ENCODE measurements at places on chromosomes 2 and 18.

GRCh38 chr2:230569298-230569697 lies 143.3 kb upstream of the CAB39 start:
- no peak for DNase-seq

DNA sequence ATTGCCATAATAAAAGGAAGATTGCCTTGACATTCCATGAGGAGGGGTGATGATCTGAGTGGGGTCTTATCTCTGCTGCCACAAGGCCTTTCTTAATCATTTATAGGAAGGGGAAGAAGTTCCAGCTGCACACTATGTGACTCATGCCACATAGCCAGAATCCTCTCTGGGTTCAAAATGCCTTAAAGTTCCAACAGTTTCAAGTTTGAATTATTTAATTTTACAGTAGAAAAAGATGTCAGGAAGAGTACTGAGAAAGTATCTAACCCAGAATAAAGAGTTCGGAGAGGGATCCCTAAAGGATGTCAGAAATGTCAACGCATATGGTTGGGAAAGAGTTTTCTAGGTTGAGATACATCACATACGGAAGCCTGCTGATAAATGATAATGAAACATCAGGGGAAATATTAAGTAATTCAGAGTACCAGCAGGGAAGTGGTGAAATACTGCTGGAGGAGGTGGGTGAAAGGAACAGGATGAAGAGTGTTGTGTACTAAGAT lies 999.9 kb downstream of the TSN start:
- DNase-seq = no peak

GRCh38 chr2:238128534-238129001 lies 9.9 kb upstream of the KLHL30 start:
- DNase-seq = no peak

DNA sequence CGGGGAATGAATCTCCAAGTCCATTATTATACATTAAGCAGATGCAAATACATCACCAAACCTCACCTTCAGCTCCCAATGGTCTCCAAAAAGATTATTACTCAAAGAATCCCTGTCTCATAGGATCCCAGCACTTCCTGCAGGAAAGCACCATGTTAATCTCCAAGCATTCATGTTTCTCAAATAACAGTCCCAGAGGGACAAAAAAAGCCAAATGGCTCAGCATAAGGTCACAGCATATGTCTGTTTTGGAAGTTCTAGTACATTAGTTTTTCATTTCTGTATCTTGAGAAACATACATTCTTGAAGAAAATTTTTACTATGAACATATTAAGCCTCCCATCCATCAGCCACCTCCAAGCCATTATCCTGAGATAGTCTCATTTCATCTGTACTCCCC lies 103.3 kb downstream of the METTL4 start:
- no peak for DNase-seq

DNA sequence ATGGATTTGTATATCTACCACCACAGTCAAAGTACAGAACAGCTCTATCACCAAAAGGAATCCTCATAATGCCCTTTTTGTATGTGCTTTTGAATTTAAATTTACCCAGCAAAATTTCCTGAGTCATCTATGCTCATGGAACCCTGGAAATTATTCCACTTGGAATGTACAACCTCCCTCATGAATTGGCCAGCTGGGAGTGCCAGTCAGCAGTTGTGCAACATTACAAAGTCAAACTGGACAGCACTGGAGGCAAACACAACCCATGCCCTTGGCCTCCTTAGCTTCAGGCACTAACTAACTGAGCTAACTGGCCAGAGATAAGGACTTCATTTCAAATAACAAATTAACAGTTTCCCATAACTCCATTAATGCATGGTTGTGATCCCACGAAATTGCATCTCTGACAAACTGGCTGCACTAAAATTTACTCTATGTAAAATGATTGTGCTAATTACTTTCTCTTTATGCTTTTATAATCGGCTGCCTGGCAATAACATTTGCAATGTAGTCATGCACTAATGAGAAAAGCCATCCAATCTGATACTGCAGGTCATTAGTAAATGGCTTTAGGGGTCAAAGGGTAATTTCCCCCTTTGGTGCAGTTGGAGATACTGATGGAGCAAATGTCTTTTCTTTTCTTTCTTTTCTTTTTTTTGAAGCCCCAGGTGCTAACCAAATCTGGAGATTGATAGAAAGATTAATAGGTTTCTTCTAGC lies 270.5 kb downstream of the ACTR3 start:
- no peak for DNase-seq

- no peak for DNase-seq
Measured at GRCh38 chr2:113891265-113891959, 1.5 kb downstream of the ACTR3 start.

DNA sequence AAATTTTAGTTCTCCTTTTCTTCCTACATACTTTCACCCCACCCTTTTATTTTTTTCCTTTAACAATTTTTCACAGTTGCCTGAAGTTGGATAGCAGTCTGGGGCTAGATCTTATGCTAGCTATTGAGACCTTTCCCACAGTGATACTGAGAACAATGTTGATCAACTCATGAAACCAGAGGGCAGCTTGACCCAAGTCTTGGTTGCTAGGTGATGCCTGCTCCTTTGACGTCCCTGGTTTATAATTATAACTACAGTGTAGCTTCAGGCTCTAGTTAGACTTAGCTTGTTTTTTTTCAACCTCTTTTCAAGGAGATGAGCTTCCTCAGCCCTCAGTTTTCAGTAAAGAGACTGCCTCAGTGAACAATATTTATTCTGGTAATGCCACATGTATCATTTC lies 648.5 kb downstream of the IRS1 start:
- DNase-seq = no peak

- DNase-seq = no peak
Measured at GRCh38 chr2:237702441-237703391, 75.3 kb downstream of the LRRFIP1 start.

DNA sequence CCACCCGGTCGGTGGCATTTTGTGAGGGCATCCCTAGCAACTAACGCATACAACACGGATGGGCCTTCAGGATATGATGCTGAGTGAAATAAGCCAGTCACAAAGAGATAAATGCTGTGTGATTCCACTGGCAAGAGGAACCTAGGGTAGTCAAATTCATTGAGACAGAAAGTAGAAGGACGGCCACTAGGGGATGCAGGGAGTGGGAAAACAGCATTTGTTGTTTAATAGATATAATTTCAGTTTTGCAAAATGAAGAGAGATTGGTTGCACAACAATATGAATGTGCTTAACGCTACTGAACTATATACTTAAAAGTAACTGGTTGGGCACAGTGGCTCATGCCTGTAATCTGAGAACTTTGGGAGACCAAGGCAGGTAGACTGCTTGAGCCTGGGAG lies 112.9 kb downstream of the AFF3 start:
- DNase-seq = no peak

DNA sequence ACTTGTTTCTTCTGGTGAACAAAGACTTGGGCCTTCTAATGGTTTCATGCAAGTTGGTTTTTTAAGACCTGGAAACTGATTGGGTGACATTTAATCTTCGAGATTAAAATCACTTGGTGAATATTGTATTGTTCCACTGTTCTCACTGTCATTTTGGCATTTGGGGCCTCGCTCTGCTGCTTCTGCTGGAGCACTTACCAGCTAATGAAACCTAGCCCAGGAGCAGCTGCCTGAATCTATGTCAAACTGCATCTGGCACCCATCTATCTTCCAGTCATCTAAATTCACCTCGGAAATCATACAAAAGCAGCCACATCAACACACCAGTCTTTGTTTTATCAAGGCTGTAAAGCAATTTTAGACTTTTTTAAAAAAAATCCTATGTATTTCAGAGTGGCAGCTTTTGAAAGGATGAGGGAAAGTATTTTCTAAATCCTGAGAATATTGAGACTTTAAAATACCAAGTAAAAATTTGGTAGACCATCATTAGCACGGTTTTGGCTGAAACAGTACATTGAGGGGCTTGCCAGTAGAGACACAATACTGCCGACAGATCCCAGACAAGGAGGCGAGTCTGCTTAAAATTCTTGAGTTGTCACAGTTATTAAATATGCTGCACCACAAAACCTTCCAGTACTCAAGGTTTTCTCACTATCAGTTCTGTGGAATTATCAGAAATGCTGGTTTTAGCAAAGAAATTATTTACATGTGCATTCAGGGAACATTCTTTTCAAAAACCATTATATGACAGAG lies 26.1 kb upstream of the SERTAD2 start:
- no peak for DNase-seq

GRCh38 chr2:69798909-69799526 lies 30.4 kb upstream of the GMCL1 start:
- no peak for DNase-seq

- DNase-seq = no peak
Measured at GRCh38 chr18:12452784-12453183, 45.1 kb downstream of the PRELID3A start.

DNA sequence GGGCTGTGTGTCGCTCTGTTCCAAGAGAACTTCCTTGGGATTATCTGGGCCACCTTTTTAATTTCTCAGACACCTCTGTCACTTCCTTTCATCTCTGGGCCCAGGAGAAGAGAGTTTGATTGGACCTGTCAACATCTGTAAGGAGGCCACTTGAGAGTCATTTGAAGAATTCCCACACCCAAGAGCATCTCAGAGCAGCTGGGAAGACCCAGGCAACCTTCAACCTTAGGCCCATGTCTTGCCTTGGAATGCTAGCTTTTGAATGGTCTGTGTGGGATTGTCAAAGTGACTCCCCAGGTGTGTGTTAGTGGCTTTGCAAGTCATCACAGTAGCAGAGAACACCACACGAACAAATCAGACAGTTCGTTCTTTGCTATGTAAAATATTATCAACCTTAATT lies 280.3 kb downstream of the CYRIA start:
- DNase-seq = peak; percentile 92

GRCh38 chr18:649341-649740 lies 8.1 kb upstream of the TYMS start:
- DNase-seq = no peak

- DNase-seq = no peak
Measured at GRCh38 chr2:135975702-135976101, 9.7 kb downstream of the DARS1 start.

GRCh38 chr2:44819061-44819460 lies 122.4 kb upstream of the SIX3 start:
- no peak for DNase-seq

DNA sequence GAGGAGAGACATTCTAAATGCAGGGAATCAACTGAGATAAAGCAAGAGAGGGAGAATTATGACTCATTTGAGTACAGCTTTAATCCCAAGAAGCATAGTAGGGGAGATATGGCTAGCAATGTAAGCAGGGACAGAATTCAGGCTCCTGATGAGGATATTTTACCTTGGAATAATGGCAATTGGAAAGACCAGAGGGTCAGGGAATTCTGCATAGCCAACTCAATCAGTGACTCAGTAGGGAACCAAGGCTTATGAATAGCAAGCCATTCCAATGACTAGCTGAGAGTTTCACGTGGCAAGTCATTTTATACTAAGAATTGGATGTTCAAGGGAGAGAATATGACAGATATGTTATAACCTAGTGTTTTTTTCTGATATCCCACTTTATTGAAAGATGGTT lies 563.8 kb upstream of the NETO1 start:
- DNase-seq = no peak

- peak; percentile 51 for DNase-seq
Measured at GRCh38 chr2:207437136-207437523, 92.6 kb upstream of the CREB1 start.

- DNase-seq = no peak
Measured at GRCh38 chr18:9322744-9323143, 11.8 kb upstream of the TWSG1 start.

DNA sequence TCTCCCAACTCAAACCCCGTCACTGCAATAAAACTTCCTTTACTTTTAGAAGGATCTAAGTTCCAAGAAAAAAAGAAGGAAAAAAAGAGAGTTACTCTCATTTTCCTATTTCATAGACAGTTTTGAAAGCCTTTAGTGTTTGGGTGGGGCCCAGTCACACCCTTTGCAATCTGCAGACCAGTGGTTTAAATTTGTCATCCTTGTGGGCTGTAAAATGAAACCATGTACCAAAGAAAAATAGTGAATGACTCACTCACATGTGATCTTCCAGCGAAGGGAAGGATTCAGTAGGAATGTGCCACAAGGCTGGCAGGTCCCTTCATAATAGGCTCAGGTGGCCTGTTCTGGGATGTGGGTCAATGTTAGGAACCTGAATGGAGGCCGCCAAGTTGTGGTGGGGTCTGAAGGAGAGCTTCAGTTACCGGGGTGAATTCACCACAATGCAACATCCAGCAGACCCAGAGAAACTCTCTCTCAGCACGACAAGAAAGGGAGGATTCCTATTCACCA lies 28.3 kb downstream of the ANXA4 start:
- peak; percentile 83 for DNase-seq

DNA sequence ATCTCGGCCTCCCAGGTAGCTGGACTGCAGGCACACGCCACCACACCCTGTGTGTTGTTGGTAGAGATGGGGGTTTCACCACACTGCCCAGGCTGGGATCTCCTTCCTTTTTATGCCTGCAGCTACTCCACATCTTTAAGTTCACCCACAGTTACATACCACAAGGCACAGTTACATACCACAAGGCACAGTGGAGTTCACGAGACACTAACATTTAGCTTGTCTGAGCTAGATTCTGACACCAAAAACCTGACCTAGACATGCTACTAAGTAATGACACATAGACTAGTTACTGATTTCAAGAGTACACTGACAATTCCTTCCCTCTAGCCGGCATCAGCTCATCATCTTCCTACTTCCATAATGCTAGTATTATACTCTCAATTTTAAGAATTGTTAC lies 4.3 kb downstream of the POLR2D start:
- no peak for DNase-seq

DNA sequence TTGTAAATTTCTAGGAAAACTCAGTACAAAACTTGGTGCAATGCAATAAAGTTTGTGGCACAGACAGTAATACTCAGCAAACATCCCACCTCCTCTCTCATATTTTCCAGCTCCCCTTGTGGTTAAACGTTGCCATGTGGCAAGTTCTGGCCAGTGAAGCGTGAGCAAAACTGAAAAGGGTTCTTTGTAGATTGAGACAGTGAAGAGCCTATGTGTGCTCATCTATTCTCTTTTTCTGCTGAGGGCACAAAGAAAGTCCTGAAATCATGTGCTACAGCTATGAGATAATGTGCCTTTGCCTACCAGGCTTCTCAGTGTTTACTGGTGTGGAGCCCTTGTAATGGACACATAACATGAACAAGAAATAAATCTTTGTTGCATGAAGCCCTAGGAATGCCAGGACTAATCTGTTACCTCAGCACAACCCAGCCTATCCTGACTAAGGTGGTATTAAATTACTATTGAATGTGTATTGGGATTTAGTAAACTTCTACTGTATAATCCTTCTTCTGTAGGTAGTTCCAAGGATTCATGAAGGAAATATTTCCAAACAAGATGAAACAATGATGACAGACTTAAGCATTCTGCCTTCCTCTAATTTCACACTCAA lies 13.0 kb upstream of the TYMS start:
- peak; percentile 32 for DNase-seq

- no peak for DNase-seq
Measured at GRCh38 chr2:176812246-176812775, 400.3 kb upstream of the HNRNPA3 start.

- DNase-seq = no peak
Measured at GRCh38 chr2:222823183-222823930, 37.5 kb upstream of the ACSL3 start.

DNA sequence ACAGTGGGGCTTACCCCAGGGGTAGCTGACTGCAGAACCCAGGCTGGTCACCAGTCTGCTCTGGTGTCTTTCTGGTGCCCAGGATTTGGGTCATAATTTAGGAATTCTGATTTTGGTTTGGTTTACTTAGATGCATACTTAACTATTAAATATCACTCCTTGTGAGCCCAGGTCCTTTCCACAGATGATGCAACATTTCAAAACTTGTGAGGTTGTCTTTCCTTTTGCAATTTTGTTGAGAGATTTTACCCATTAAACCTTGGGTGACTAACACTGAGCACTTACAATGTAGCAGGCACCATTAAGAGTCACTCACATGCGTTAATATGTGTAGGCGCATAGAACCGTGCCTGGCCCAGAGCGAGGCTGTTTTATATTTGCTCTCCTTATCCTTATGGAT lies 61.8 kb upstream of the RPL31 start:
- DNase-seq = no peak
